ENCODE measurements at places on chromosomes 2 and 18.

GRCh38 chr2:186559370-186559769 is 30.5 kb upstream of the ITGAV start:
- no peak for DNase-seq

- DNase-seq, result peak; percentile 69
Observed at GRCh38 chr2:74004212-74005182, 19.8 kb downstream of the TET3 start.

DNA sequence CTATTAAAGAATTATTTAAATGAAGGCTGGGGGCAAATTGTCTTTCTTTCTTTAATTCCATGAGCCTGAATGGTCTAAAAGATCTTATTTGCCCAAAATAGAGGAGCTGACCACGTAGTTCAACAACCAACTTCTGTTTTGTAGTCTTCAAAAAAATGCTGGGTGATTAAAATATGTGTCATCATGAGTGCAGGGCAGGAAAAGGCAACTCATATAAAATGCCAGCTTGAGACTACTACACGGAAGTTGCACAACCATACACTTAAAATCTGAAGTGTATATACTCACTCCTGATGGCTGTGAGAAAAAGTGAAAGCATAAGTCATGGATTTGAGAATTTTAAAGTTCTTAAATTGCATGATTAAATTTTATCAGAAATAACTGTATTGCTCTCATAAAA is 210.9 kb downstream of the DYM start:
- no peak for DNase-seq

DNA sequence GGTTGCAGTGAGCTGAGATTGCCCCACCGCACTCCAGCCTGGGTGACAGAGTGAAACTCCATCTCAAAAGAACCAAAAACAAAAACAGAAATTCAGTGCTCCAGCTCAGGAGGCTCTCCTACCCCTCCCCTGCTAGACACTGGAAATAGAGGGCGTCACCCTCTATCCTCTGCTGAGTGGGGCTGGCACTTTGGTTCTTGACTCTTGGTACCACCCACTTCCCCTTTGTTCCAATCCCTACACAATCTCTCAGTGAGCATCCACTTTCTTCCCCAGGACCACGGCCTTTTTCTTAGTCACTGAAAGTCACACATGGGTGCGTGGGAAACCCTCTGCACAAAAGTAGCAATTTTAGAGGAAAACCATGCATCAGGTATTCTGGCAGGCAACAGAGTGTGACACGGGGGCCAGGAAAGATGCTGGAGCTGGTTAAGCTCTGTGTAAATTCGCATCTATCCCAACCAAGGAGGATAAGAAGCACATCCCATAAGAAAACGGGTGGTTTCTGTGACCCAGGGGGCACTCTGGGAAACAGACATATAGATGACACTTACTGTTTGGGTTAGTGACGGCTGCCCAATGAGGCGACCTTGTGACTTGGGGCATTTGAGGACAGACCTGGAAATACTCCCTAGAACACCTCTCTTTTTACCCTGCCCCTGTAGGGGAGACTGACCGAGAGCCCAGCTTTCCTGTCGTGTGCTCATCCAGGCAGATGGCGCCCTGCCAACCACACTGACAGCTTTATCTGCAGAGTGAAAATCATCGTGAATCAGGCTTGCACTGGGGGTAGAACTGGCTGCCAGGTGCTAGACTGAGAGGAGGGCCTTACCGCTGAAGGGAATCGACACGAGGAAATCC is 7.7 kb downstream of the HJURP start:
- DNase-seq, result no peak

DNA sequence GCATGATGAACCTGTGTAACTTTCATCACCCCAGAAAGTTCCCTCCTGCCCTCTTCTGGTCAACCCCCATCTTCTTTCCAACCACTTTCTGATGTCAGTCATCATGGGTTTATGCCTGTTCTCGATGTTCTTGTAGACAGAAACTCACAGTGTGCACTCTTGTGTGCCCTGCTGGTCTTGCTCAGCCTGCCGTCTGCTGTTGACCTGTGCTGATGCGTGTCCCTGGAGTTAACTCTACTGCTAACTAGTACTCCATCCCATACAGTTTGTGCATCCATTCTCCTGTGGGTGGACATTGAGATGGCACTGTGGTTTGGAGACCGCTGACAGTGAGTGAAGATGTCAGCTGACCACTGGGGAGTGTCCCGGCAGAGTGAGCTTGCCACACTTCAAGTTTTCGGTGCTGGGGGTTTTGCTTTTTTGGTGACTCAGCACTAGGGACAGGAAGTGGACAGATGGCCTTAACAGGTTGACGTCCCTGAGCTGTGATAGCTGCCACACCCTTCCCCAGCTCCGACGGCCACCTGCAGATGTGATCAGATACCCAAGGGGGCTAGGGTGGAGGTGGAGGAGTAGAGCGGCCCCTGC is 14.8 kb downstream of the KLHL29 start:
- no peak for DNase-seq

DNA sequence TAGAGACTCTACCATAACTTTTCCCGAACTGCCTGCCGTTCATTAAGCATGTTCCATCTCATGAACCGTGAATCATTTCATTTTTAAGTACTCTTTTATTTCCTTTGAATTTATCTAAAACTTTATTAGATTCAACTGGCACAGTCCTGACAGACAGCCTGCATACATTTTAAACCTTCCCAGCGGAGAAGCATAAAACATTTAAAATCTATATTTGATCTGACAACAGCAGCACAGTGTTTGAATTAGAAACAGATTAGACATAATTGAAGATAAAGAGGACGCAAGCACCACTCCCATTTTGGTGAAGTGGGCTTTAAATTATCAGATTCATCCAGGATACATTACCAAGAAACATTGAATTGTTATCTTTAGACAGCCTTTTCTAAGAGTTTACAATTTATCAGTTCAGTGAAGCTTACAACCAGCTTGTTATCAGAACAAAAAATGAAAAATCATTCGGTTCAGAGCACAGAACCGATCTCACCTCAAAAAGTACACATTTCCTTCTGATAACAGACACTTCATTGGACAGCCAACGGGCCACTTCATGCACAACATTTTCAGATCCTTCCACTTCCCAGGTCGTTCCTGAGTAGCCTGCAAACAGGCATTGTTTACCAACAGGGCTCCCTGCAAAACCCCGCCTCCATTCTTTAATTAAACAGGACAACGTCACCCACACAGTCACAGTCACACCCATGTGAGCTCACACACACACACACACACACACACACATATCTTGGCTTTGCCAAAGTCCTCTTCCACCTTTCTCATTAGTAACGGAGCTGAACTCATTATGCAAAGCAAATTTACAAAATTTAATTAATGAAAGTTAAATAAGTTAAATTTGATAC is 171.2 kb downstream of the SP3 start:
- DNase-seq, result no peak

DNA sequence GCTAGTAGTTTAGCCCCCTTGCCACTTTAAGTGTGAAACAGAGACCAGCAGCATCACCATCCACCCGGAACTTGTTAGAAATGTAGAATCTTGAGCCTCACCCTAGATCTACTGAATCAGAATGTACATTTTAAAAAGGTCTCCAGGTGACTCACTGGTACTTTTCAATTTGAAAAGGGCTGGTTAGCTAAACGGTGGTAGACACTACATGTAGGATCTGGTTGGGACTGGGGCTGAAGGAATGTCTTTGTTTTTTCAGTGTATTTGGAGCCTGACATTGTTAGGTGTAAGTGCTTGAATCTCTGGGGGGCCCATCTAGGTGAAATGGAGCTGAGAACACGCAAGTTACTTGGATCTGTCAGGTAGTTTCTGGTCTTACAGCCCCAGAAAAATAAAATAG is 44.0 kb upstream of the XPO1 start:
- DNase-seq, result no peak

DNA sequence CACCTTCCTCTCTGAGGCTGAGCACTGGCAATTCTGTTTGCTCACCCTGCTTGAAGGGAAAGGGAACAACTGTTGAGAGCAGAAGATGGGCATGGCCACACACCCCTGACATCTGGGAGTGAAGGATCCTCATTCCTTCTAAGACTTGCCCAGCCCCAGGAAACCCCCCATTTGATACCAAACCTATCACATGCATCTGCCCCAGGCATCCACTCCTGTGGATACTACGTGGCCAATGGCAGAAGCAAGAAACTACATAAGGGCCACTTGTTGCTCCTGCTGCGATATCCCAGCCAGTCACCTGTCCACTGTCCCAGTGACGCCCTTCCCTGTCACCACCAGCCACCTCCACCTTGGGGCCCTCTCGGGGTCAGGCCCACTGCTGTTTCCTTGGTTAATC is 185.2 kb downstream of the SMAD2 start:
- no peak for DNase-seq

- DNase-seq, result peak; percentile 78
Observed at GRCh38 chr2:240178564-240178963, 38.1 kb upstream of the OTOS start.

DNA sequence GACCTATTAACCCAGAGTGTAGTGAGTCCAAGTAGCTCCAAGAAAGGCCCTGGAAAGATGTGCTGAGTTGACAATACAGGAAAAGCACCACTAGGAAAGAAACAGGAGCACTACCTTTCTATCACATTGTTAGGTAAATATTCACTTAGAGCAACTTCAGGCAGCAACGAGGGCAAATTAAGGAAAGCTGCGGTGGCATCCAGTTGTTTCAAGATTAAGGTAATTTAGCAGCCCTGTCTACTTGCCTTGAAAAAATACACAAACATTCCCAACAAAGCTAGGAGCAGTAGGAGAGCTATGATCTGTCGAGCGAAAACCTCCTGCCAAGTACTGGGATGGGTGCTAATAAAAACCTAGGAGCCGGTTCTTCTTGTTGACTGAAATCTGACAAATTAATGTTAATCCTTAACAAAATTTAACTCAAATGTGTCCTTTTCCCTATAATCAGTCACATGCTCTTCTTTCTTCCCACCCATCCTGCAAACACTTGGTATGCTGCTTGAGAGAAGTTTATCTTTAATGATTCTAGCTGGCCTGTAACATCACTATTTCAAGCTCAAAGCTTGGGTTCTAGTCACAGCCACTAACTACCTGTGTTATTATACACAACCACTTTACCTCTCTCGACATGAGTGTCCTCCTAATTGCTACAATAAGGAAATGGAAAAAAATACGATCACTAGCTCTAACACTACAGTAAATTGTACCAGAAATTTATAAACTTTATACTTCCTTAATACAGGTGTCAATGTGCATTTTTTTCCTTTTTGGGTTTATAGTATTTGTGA is 2.0 kb downstream of the ACAA2 start:
- DNase-seq, result no peak

DNA sequence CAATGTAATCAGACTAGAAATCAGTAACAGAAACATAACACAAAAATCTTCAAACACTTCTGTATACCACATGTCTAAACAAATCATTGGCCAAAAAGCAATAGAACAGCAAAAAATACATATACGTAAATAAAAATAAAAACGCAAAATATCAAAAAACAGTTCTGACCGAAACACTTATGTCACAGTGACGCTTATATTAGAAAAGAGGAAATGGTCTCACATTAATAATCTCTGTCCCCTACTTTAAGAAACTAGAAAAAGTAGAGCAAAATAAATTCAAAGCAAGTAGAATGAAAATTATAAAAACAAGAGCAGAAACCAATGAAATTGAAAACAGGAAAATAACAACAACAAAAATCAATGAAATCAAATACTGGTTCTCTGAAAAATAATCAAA is 41.9 kb downstream of the TMEM131 start:
- no peak for DNase-seq

- peak; percentile 5 for DNase-seq
Observed at GRCh38 chr18:46916551-46917107, 678 bp downstream of the PIAS2 start.

DNA sequence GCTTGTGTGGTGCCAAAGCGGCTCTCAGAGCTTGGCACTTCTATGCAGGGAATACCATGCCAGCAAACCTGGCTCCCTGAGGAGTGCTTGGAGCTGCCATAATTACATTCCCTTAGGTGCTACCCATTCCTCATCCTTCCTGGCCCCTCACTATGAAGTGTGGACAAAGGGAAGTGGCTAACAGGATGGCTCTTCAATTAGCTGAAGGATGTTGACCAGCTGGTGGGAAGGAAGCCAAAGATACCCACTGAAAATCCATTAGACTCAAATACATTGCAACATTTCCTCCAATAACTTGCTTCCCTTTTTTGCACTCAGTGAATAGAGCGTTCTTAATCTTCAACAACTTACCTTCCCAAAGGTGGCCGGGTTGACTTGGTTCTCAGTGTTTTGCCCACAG is 8.5 kb downstream of the RFX8 start:
- no peak for DNase-seq

GRCh38 chr2:41895334-41895664 is 152.5 kb upstream of the PKDCC start:
- no peak for DNase-seq

Measured in NCI-H524 (cell line).